ENCODE measurements at places on chromosomes 1 and 21.

DNA sequence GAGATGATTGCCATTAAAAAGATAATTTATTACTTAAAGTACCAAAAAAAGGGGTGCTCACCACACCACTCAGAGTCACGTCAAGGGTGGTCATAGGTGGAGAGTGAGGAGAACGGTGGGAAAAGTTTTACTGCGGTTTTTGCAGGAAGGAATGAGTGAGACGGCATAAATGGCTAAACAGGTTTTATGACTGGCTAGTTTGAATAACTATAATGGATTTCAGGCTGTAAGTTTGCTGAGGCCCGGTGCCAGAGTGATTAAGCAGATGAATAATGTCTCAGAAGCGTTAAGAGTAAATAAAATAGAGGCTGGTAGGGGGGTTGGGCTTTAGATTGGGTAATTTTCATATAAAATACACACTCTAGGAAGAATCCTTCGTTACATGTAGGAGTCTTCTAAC lies 1337.8 kb downstream of the AMY1C start:
- DNase-seq = no peak

- DNase-seq = no peak
Observed at GRCh38 chr1:193533853-193534252, 347.4 kb upstream of the B3GALT2 start.

GRCh38 chr1:86646256-86646655 lies 58.1 kb upstream of the SH3GLB1 start:
- no peak for DNase-seq

DNA sequence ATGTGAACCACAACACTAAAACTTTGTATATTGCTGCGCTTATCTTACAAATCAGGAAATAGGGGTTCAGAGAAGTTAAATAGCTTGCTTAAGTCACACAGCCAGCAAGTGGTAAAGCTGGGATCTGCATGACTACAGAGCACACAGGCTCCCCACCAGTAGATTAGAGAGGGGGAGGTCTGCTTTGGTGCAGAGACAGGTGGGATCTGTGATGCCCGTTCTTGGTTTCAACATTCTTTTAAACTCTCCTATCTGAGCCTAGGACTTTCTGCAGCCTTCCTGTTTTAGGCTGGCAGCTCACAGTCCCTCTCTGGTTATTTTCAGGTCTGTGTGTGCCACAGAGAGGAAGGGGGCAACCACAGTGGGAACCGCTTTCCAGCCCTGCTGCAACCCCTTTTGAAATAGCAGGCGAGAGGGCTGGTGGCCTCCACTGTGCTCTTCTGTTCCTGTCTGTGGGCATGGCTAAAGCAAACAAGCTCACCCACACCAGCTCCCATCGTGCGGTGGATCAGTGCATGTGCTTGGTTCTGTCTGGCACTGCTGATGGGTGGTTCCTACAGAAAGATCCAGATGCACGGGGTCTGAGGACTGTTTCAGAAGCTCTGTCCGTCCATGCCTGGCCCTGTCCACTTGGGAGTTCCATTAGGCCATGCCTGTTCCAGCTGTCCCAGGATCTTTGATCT lies 1.7 kb upstream of the IL6R start:
- DNase-seq = no peak

DNA sequence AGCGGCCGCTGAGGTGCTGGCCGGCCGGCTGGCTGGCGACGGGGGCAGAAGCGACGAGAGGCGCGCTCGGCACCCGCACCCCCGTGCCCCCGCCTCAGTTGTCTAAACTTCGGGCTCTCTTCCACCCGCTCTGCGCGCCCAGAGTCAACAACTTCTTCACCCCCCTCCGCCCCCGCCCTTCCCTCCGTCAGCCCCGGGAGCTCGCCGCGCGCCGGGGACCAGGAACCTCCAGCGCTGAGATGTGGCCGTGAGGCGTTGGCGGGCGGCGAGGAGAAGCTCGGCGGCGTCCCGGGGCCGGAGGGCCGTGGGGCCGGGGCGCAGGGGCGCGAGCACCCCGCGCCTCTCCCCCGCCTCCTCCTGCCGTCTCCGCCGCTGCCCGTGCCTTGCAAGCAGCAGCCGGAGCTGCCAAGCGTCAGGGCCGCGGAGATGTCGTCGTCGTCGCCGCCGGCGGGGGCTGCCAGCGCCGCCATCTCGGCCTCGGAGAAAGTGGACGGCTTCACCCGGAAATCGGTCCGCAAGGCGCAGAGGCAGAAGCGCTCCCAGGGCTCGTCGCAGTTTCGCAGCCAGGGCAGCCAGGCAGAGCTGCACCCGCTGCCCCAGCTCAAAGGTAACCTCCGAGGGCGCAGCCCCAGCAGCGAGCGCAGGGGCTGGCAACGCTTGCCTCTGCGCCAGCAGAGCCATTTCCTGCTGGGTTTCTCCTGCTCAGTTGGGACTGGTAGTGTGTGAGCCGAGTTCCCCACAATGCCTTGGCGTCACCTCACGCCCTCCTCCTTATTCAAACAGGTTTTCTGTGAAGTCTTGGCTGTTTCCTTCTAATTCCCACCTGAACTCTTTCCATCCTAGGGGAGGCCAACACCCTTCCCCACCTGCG lies 710 bp downstream of the PPP2R5A start:
- peak; percentile 62 for DNase-seq

- no peak for DNase-seq
Observed at GRCh38 chr1:49971088-49971487, 52.7 kb downstream of the AGBL4 start.

GRCh38 chr21:38267136-38267755 lies 10.5 kb downstream of the KCNJ15 start:
- DNase-seq = no peak

DNA sequence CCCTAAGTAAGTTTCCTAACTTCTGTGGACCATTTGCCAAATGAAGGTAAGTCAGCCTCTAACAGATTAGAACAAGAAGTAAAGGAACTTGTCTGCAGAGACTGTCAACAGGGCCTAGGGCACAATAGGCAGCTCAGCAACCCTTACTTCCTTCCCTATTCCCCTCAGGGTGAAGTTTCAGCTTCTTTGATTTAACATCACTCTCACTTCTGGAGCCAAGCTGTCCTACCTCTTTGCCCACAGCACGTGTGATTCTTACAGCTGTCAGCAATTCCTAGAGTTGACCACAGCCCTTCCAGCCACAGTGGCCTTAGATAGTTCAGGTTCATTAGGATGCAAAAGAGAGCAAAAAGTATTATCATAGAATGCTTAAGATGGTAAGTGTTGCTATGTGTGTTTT lies 7.6 kb upstream of the EIF4G3 start:
- DNase-seq = no peak

DNA sequence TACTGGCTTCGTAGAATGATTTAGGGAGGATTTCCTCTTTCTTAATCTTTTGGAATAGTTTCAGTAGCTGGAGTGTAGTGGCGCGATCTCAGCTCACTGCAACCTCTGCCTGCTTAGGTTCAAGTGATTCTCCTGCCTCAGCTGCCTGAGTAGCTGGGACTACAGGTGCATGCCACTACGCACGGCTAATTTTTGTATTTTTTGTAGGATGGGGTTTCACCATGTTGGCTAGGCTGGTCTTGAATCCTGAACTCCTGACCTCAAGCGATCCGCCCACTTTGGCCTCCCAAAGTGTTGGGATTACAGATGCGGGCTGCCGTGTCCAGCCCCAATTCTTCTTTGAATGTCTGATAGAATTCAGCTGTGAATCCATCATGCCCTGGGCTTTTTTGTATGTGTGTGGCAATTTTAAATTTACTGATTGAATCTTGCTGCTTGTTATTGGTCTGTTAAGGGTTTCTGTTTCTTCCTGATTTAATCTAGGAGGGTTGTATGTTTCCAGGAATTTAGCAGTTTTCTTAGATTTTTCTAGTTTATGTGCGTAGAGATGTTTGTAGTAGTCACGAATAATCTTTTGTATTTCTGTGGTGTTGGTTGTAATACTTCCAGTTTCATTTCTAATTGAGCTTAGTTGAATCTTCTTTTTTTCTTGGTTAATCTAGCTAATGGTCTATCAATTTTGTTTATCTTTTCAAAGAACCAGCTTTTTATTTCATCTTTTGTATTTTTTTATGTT lies 15.3 kb downstream of the MAN1C1 start:
- no peak for DNase-seq

GRCh38 chr1:111756124-111756513 lies 418 bp downstream of the DDX20 start:
- DNase-seq = no peak

- DNase-seq = no peak
Observed at GRCh38 chr1:104953555-104953954, 1203.9 kb downstream of the AMY1C start.

DNA sequence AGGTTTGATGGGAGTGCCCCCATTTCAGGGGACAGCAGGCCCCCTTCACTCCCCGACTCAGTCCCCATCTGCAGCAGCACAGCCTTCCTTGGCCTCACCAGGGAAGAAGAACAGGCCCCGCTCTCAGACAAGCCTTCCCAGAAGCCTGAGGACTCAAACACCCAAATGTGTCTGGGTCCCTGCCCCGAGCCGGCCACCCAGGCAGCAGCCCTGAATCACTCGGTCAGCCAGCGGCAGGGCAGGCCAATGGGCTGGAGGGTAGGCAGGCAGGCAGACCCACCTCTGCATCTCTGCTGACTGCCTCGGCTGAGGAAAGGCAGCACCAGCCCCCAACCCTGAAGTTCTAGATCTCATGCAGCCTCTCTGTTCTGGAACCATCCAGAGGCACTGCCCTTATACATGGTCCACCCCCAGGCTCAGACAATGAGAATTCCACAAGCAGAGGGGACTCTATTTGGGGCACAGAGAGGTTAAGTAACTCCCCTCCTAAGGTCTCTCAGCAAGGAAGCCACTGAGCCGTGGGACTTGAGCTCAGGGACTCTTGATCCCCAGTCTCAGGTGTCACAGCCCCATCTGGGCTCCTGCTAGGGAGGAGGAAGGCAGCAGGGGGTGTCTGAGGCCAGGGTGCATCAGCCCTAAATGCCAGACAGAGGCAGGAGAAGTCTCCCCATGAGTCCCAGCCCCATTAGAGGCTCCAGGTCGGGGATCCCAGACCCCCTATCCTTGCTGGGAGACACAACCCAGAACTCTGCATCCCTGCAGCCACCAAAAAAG lies 33.2 kb upstream of the RUNX3 start:
- no peak for DNase-seq

DNA sequence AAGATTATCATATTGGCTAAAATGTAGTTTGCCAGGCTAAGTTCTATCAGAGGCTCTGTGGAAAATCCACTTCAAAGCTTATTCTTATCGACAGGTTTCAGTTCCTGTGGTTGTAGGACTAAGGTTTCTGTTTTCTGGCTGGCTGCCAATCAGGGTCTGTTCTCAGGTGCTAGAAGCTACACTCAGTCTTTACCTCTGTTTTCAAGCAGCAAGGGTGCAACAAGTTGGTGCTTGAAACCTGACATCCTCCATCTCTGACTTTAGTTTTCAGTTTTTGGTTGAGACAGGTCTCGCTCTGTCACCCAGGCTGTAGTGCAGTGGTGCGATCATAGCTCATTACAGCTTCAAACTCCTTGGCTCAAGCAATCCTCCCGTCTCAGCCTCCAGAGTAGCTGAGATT lies 15.3 kb upstream of the TMCO2 start:
- no peak for DNase-seq

- no peak for DNase-seq
Observed at GRCh38 chr1:57362480-57362879, 61.4 kb downstream of the DAB1 start.

- no peak for DNase-seq
Observed at GRCh38 chr1:189693140-189693539, 784.5 kb downstream of the BRINP3 start.

- DNase-seq = no peak
Observed at GRCh38 chr21:41987310-41987709, 22.9 kb downstream of the ZBTB21 start.

GRCh38 chr21:33401630-33401992 lies 1.6 kb upstream of the IFNGR2 start:
- no peak for DNase-seq

DNA sequence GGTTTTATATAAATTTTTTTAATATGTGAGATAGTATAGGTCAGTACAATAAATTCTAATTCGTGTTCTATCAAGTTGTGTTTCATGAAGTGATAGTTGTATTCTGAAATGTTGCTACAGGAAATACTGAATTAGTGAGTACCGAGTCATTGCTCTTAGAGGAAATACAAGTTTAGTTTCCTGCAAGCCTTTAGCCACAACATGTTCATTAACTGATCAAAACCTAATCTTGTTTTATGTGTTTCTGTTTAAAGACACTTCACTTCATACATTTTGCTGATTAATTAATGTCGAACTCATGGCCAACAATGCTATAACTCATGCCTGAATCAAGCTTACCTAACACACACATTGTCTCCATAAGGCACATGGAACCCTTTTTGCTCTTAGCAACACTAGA lies 43.6 kb downstream of the LRRC7 start:
- DNase-seq = no peak

GRCh38 chr1:153543736-153544135 lies 1.9 kb downstream of the S100A4 start:
- DNase-seq = no peak

DNA sequence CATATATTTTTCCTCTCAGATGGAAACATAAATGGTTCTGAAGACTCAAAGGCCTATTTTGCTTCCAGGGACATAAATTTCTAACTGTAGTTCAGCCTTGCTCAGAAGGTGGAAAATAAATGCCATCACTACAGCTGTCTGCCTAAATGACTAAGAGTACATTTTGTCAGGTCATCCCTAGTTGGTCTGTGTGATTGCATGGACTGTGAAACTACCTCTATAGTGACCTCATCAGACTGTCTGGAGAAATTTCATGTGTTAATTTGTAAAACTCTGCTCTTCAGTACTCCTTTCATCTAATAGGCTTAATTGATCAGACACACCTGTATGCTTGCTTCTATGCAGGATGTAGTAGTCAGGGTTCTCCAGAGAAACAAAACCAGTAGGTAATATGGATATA lies 886.9 kb downstream of the AMY1C start:
- no peak for DNase-seq

DNA sequence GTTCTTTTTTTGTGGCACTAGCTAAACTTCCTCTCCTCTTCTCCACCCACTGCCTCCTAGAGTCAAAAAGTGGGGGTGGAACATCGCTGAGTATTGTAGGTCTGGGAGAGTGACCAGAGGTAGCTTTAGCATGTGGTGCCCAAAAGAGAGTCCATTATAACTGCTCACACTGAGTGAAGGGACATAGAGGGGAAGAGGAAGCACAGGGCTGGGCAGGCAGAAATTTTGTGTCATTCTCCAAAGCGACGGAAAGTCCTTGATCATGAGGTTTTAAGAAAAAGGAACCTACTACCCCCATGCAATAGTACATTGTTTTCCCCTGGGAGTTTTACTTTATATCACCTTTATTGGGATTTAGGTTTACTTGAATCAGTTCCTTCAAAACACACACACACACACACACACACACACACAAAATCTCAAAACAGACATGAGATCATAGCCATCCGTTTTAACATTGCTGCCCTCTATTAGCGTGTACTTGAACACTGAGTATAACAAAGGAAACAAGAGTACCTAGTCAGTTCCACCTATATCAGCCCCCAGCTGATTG lies 4.1 kb downstream of the CD84 start:
- DNase-seq = no peak
